ENCODE measurements at places on chromosomes 5 and 9.

DNA sequence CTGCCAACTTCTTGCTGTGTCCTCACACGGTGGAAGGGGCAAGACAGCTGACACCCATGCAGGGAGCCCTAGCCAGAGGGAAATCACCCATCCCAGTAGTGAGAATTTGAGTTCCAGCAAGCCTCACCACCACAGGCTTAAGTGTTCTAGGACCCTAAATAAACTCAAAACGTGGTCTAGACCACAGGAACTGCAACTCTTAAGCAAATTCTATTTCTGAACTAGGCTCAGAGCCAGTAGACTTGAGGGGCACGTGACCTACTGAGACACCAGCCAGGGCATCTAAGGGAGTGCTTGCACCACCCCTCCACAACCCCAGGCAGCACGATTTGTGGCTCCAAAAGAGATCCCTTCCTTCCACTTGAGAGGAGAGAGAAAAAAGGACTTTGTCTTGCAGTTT lies 96.0 kb upstream of the PHF24 start:
- DNase-seq: no peak

GRCh38 chr5:118366429-118366828 lies 621.9 kb downstream of the DTWD2 start:
- DNase-seq: no peak

GRCh38 chr5:138653502-138653901 lies 78.3 kb upstream of the HSPA9 start:
- DNase-seq: no peak

DNA sequence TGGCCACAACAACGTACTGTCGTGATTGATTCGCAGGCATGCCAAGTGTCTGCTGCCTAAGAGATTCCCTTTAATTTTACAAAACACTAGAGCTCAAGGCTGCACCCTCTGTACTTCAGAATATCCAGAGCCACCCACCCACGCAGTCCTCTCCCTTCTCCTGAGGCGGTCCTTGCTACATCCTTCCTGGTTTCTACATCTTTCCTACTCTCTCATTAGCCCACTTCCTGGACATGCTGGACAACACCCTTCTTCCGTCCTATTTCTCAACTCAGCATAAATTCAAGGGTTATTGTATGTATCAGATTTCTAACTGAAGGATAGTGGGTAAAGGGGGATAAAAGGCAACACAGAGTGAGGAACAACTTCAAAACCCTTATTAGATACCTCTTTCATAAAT lies 148.4 kb upstream of the MAP3K1 start:
- DNase-seq: no peak

DNA sequence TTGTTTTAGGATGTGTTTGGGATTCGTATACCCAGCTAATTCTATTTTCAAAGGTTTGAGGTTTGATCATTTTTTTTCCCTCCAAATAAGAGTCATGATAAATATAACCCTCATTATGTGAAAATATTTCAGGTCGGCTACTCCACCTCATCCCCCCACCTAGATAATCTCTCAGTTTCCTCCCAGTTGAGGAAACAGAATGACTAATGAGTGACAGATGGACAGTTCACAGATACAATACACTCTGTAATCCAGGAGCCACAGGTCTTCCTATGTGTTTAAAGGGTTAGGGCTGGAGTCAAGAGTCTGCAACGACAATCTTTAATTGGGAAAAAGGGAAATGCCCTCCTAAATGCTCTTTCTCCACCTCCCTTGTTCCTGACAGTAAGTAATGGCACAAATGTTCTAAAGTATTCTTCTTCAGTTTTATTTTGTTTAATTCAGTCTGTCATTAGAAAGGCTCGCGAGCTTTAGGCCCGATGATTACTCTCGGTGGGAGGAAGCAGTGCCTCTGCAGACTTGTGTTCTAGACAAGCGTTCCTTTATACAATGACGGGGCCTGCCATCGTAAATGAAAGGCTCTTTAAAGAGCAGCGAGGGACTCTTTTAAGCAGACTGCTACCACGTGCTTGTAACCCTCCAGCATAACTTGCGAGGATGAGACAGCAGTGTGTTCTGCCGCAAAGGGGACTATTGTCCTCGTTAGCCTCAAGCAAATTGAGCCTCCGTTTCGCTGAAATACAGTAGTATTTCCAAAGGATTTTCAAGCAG lies 69.0 kb downstream of the MEF2C start:
- no peak for DNase-seq

DNA sequence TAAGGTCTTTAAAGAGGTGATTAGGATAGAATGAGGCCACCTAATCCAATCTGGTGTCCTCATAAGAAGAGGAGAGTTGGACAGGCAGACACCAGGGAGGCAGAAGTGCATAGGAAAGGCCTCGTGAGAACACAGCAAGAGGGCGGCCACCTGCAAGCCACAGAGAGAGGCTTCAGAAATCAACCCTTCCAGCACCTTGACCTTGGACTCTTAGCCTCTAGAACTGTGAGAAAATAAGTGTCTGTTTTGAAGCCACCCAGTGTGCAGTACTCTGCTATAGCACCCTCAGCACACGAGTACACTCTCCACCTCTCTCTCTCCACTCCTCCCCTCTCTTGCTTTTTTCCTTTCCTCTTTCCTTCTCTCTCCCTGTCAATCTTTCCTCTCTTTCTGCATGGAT lies 26.8 kb downstream of the NIPAL4 start:
- DNase-seq: no peak

GRCh38 chr5:81482595-81482994 lies 88.7 kb upstream of the ACOT12 start:
- DNase-seq: no peak

GRCh38 chr9:36999728-37000333 lies 34.2 kb downstream of the PAX5 start:
- no peak for DNase-seq

DNA sequence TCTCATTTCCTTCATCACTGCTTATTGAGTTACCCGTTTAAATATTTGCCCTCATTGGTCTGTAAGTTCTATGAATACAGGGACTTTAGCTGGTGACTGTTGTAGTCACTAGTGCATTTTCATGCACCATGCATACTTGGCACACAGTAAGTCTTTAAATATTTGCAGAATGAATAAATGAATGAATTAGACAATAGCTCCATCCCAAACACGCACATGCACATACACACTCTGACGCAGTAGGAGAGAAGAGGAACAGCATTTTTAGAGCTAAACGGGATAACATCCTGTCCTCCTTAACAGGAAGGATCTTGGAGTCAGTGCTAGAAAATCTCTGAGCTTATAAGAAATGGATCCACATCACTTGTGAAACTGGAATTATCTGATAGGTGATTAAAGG lies 447.7 kb downstream of the KIF4B start:
- DNase-seq: no peak

DNA sequence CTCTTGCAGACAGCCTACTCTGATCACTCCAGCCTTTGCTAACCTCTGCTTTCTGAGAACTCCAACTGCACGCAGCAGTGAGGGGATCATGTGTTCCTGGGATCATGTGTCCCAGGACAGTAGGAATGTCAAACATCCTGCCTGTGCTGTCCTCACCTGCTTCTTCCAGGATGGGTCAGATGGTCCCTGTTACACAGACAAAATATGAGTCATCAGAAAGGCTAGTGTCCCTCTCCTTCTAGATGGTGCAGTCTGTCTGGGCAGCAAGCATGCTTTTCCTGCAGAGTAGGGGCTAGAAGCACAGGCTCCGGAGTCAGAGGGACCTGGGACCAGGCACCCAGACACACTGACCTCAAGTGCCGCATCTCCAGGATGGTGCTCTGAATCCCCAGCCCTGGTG lies 20.1 kb upstream of the SLC25A48 start:
- DNase-seq: no peak
